ENCODE measurements at places on chromosomes 3 and 15.

- peak; percentile 10 for DNase-seq
These were observed 68.2 kb upstream of the THBS1 start for GRCh38 chr15:39512643-39513042.

DNA sequence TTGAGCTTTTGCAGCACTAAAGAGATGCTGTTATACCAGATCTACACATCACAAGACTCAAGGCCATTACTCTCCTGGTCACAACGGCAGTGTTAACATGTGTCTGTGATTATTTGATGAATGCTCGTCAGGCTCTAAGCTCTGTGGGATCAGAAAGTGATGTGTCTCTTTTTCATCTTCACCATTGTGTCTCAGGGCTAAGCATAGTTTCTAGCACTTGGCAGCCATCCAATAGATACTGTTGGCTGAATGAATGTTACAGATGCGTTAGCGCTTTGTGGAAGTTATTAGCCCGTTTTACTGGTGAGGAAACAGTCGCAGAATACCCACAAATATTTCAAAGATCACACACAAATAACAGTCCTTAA lies 1.2 kb upstream of the FAM81A start:
- no peak for DNase-seq

GRCh38 chr15:48507416-48508065 lies 138.0 kb downstream of the FBN1 start:
- DNase-seq, result peak; percentile 44

- peak; percentile 63 for DNase-seq
These were observed 108.5 kb downstream of the CYP19A1 start for GRCh38 chr15:51229907-51230330.

GRCh38 chr3:119626196-119626595 lies 28.5 kb downstream of the PLA1A start:
- DNase-seq, result peak; percentile 54

- DNase-seq, result no peak
These were observed 13.4 kb upstream of the INSYN1 start for GRCh38 chr15:73766598-73766997.

DNA sequence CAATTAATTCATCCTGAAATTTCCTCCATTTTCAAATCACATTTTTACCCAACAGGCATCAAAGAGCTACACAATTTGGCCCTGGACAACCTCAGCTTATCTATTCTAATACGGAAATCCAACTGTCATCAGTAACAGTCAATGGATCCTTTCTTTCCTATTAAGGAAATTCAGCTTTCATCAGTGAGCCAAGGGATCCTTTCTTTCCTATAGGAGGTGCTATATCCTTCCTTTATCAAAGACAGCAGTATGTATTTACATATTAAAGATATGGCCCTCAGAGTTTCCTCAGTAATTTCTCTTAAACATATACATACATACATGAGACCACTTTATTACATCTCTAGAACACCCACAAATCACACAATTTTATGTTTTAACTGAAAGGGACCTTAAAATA lies 10.1 kb downstream of the DHX36 start:
- DNase-seq, result no peak

DNA sequence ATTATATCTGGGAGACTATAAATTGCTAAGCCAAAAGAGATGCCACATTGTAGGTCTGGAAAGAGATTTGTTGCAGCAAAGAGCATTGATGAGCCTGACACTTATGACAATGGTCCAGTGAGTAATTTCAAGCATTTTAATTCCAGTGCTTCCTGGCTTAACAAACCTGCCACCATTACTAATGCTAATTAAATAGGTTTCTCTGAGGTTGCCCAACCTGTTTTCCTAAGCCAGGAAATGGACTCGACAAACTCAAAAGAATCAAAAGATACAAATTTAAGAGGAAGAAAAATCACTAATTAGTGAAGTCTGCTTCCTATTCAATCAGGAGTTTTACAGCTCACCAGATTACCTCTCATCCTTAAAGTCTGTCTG lies 36.7 kb upstream of the CTDSPL start:
- DNase-seq, result no peak

DNA sequence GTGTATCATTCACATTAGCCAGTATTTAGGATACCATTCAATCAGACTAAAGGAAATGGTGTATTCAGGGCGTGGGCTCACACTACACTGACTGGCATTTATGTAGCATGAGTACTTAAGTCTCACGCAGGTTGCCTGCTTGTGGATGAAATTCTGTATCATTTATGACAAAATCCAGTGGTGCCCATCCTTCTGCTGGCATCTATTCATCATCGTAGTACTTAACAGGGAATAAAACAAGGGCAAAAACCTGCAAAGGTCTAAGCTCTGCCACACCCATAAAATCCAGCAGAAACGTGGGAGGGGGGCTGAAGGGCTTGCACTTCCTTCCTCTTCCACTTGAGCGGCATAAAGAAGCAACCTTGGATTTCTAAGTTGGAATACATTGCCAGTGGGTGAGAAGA lies 2.7 kb downstream of the GAP43 start:
- no peak for DNase-seq

- no peak for DNase-seq
These were observed 192.6 kb upstream of the ALCAM start for GRCh38 chr3:105174017-105174615.

GRCh38 chr15:58873267-58873666 lies 60.2 kb downstream of the SLTM start:
- peak; percentile 45 for DNase-seq

DNA sequence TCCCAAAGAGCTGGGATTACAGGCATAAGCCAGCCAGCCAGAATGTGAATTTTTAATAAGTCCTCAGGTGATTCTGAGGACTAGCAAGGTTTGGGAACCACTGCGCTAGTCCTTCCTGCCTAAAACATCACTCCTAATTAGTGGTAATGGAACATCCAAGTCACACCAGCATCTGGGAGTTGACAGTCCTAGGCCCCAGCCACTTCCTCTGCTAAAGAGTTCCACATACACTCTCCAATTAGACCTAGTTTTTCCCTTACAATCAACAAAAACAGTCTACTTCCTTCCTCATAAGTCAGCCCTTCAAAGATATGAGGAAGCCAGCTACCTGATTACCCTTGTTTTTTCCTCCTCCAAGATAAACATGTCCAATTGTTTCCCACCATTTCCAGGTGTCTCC lies 78.1 kb downstream of the OXNAD1 start:
- no peak for DNase-seq

DNA sequence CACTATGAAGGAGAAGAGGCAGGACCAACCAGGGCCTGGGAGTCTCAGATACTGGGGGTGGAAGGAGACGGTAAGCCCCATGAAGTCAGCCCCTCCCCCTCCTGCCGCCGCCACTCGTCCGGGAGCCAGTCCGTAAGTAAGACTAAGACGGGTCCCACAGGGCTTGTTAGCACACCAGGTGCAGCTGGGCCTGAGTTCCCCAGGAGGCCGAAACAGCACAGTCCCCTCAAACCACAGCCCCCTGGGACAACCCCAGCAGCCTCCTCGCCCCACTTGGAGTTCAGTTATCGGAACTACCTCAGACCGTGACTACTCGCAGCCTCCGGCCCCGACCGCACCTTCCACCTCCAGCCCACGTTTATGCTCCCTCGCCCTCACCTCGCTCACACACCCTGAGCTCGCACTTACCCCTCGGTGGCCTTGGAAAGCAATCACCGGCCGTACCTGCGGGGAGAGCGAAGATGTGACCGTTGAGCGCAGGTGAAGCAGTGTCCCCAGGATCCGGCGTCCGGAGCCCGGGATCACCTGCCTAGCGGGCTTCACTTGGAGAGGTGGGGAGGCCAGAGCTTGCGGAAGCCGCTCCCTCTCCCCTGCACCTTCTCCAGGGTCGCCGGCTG lies 557 bp downstream of the ELL3 start:
- no peak for DNase-seq

GRCh38 chr3:129557548-129557894 lies 14.5 kb downstream of the H1-8 start:
- no peak for DNase-seq

Measured in suppressor macrophage treated with lipopolysaccharide for 4 hours (primary cell).